ENCODE measurements at places on chromosomes 12 and 14.

DNA sequence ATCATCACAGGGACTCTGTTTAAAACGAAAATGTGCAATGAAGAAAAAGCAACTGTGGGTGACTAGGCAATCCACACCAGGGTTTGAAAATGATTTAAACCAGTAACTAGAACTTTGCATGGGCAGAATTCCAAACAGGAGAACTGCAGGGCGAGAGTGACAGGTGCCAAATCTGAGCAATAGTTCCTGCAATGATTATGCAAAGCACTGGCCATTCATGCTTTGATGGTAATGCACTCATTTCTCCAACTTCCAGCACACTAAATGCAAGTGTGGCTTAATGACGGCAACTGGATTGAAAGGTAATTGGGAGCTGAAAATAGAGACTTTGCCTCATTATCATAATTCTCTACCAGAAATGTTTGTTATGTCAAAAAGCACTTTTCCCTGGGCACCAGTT lies 140.5 kb upstream of the TMCC3 start:
- no peak for DNase-seq

- DNase-seq = no peak
These were observed 16.3 kb upstream of the MYO1H start for GRCh38 chr12:109331301-109331952.

- DNase-seq = no peak
These were observed 169.4 kb downstream of the KIF26A start for GRCh38 chr14:104307627-104308401.

DNA sequence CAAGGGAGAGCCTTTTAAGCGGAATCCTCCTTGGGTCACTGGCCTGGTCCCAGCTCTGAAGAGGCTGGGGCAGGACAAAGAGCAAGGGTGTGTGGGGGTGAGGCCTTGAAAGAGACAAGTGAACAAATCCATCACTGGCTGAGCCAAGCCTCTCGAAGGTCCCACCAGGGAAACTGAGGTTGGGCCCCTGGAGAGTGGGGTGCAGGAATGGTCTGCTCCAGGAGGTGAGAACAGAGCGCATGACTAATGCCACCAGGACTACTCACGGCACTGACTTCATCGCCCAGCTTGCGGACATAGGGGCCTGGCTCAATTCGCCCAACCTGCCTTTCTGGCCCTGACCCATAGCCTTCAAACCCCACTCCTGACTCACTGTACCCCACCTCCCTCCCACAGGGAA lies 19.2 kb upstream of the DEGS2 start:
- no peak for DNase-seq

- DNase-seq = no peak
These were observed 18.1 kb upstream of the SPPL3 start for GRCh38 chr12:120922279-120922678.

DNA sequence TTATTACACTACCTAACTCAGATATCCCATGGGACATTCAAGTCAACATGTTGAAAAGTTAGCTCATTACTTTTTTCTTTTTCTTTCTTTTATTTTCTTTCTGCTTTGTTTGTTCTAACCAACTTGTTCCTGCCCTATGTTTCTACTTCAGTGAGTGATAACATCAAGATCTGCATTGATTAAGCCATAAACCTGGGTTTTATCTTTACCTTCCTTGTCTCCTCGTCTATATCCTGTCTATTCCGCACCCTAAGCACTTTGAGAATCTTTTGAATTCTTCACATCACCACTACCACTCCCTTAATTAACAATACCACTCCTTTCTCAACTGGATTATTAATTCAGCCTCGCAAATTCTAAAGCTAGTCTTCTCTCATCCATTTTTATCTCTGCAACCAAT lies 81.9 kb upstream of the AVPR1A start:
- no peak for DNase-seq

DNA sequence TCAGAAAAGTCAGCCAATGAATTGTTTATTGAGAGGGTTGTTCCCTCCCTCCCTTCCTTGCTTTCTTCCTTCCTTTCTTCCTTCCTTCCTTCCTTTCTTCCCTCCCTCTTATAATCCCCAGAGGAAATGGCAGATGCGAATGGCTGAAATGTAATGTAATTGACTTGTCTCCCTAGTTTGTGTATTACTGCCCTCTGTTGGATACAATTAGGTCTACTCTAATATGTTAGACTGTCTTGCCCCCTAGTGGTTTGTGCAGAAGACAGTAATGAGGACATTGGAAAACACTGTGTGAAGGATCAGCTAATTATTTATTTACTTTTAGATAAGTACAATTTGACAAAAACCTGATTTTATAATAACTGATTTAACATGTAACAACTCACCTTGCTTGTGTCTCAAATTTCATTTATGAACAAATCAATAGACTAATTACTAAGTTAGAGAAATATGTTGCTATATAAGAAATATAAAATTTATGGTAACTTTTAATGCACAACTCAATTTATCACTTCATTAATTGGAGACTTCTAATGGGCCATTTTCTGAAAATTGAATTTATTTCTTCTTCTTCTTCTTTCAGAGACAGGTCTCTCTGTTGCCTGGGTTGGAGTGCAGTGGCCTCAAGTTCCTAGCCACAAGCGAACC lies 229.8 kb upstream of the LRIG3 start:
- DNase-seq = no peak

- DNase-seq = no peak
These were observed 216.1 kb downstream of the NUAK1 start for GRCh38 chr12:105922670-105923102.

GRCh38 chr12:19273482-19274330 lies 144.2 kb downstream of the PLEKHA5 start:
- DNase-seq = peak; percentile 6

DNA sequence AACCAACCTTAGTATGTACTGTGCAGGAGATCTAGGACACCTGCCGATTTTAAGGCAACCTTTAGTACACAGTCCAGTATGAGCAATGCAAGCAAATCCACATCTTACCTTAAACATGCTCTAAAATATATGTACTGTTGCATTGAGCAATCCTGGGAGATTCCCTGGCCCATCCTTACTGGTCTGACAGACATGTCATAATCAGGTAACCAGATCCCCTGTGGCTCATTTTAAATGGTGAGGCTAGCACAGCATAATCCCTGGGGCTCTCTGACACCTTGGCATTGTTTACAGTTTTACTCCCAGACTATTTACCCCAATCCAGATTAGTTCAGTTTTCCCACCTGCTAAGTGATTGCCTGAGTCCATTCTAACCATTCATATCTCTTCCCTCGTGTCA lies 15.1 kb downstream of the BMAL2 start:
- no peak for DNase-seq

DNA sequence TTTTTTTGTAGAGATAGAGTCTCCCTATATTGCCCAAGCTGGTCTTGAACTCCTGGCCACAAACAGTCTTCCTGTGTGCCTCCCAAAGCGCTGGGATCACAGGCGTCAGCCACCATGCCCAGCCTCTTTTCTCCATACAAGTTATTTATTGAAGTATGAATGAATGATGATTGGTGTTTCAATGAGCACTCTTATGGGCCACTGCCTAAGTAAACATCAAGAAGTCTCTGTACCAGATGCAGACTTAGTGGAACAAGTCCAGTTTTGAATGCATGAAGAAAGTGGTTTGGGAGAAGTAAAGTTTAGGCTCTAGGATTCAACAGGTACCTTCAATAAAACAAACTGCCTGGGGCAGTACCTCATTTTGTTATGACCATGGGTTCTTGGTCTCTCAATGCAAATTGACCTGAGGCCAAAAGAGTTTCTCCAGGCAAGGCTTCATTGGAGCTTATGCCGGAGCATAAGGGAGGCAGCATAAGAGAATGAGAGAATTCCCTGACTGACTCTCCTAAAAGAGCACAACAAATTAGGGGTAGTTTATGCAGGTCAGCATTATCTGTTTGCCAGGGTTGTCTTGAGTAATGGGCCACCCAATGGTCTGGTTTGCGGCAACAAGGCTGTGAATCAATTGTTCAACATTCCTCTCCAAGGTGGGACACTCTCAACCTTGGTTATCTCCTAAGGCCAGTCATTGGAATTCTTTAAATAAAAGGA lies 1.1 kb upstream of the GMFB start:
- no peak for DNase-seq

DNA sequence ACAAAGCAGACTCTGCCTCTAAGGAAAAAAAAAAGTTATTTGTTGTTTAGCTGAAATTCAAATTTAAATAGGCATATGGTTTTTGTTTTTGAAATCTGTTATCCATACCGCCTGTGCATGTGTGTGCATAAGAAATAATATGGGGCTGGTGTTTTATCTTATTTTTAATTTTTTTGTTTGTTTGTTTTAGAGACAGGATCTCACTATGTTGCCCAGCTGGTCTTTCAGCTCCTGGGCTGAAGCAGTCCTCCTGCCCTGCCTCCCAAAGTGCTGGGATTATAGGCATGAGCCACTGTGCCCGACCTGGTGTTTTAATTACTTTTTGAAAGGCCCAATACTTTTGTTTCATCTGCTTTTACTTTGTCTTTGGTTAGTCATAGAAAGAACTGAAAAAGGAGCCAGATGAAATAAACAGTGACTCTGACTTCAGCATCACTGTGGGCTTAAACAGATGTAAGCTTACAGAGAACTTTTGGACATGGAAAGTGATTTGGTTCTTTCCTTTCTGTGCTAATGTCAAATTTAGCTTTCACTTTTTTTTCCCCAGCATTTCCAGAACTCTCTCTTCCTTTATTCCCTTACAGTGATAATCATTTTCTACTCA lies 37.2 kb downstream of the SUPT16H start:
- DNase-seq = no peak

DNA sequence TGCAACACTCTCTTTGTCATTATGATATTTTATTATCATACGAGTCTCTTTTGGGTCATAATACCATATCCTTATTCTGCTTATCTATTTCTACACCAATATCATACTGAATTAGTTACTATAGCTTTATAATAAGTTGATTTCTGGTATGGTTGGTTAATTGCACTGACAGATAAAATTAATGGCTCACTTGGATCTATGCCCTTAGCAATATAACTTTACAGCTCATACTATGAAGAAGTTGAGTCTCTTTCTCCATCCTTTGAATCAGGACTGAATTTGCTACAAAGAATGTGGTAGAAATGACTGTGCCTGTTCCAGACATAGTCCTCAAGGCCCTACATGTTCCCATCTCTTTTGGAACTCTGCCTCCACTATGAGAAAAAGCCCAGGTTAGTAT lies 139.7 kb upstream of the DYRK2 start:
- DNase-seq = no peak

DNA sequence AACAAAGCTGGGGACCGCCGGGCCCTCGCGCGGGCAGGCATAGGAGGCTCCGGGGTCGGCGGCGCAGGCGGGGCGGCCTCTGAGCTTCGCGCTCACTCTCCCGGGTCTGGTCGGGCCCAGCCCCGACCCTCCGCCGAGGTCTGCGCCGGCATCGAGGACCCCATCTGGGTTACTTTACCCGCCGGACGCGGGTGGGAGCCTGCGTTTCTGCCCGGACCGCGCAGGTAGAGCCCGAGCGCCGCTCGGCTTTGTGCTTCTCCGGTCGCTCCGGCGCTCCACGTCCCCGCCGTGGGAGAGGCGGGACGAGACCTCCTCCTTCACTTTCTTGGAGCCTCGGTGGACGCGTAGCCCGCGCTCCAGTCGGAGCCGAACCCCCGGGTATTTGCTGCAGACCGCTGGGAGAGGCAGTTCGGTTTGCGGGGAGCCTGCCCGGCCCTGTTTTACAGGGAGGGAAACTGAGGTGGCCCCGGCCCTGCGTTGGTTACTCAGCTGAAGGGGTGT lies 63.2 kb downstream of the FBXL14 start:
- DNase-seq = no peak

- DNase-seq = no peak
These were observed 49.7 kb upstream of the TRAF3 start for GRCh38 chr14:102727336-102728095.

- DNase-seq = no peak
These were observed 93.2 kb downstream of the NKX2-1 start for GRCh38 chr14:36426836-36427235.

DNA sequence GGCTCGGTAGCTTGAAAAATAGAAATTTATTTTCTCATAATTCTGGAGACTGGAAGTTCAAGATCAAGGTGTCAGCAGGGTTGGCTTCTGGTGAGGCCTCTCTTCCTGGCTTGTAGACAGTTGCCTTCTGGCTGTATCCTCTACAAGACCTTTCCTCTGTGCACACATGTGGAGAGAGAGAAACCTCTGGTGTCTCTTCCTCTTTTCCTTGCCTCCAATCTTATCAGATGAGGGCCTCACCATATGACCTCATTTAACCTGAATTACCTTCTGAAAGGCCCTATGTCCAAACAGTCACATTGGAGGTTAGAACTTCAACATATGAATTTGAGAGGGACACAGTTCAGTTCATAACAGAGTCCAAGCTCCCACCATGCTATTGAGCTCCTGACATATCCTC lies 166.4 kb downstream of the TTC8 start:
- no peak for DNase-seq

GRCh38 chr12:1993341-1993740 lies 10.9 kb downstream of the DCP1B start:
- DNase-seq = no peak

- no peak for DNase-seq
These were observed 217.3 kb downstream of the RBM19 start for GRCh38 chr12:113748707-113749432.

DNA sequence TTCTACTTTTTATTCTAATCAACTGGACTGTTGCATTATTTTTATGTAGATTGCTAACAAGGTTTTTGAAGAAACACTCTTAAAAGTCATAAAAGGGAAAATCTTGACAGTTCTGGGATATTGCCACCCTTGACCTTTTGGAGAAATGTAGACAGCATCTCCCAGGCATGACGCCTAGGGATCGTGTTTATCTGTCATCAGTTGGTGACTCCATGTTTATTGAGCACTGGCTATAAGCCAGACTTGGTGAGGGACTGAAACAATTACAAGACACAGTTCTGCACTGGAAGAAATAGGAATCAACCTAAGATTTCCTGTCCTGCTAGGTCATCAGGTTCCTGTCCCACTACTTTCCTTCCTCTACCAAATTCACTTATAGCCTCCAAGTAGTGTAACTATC lies 34.5 kb downstream of the HMGA2 start:
- no peak for DNase-seq

- DNase-seq = no peak
These were observed 19.5 kb downstream of the TRAF3 start for GRCh38 chr14:102796661-102797190.

GRCh38 chr14:41609704-41610183 lies 3.1 kb downstream of the LRFN5 start:
- no peak for DNase-seq

DNA sequence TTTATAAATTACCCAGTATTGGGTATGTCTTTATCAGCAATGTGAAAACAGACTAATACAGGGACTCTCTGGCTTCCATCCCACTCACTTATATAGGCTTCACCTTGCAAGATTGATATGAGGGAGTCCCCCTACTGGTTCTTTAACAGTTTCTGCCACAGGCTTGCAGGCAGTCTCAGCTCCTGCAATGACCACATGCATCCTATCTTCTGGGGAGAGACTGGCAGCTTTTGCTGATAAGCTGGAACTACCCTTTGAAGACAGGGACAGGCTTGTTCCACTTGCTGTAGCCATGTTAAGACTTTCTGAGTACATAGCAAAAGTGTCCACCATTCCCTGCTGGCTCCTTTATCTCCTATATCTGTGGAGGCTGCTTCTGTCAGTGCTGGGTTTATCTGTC lies 531.7 kb upstream of the FLRT2 start:
- no peak for DNase-seq

- DNase-seq = no peak
These were observed 84.4 kb upstream of the PPFIA2 start for GRCh38 chr12:81843599-81843998.

GRCh38 chr12:43044241-43044640 lies 454.7 kb upstream of the PRICKLE1 start:
- DNase-seq = no peak
